ENCODE measurements at places on chromosomes 6 and 20.

DNA sequence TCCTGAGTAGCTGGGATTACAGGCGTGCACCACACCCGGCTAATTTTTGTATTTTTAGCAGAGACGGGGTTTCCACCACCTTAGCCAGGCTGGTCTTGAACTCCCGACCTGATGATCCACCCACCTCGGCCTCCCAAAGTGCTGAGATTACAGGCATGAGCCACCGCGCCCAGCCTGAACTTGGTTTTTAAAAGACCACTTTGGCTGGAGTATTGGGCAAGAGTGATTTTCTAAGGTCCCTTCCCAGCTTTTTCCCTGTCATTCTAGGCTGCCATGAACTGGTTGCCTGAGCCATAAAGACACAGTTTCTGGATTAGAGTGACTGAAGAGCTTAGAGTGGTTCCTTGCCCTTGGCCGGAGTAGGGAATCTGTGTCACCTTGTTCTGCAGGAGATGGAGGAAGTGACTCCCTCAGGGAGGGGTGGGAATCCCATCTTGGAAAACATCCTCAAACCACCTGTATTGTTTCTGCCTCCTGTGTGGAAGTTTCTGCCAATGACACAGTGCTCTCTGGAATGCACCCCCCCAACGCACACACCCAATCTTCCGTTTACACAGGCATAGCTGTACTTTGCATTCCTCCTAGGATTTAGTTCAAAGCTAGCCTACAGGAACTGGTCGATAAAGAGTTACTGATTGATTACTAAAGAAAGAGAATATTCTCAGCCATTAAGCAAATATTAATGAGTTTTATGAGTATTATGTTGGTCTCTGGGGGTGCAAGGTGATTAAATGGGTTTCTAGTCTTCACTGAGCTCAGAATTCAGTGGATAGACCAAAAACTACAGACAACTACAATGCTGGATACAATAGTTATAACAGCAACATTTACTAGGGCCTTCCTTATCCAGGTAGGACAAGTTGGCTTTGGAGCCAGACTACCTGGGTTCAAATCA is 18.2 kb downstream of the BCL2L1 start:
- no peak for DNase-seq

GRCh38 chr20:62902926-62903615 is 23.2 kb downstream of the DIDO1 start:
- DNase-seq = no peak

DNA sequence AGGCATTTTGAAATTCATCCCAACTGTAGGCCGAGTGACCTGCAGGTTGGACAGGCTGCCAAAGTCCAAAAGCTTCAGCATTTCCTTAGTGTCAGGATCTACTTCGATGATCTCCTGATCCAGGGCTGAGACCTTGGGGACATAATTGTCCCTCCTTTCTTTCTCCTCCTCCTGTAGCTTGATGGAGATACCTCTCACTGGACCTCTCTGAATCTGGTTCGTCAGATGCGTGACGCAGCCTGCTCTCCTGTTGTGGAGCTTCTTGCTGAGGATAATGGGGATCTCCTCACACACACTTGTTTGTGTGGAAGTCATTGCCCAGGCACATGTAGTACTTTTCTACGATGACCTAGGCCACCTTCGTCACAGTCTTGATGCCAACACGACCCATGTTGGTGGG is 1.5 kb upstream of the MAS1L start:
- no peak for DNase-seq

GRCh38 chr6:106939208-106939607 is 35.3 kb downstream of the CD24 start:
- no peak for DNase-seq

DNA sequence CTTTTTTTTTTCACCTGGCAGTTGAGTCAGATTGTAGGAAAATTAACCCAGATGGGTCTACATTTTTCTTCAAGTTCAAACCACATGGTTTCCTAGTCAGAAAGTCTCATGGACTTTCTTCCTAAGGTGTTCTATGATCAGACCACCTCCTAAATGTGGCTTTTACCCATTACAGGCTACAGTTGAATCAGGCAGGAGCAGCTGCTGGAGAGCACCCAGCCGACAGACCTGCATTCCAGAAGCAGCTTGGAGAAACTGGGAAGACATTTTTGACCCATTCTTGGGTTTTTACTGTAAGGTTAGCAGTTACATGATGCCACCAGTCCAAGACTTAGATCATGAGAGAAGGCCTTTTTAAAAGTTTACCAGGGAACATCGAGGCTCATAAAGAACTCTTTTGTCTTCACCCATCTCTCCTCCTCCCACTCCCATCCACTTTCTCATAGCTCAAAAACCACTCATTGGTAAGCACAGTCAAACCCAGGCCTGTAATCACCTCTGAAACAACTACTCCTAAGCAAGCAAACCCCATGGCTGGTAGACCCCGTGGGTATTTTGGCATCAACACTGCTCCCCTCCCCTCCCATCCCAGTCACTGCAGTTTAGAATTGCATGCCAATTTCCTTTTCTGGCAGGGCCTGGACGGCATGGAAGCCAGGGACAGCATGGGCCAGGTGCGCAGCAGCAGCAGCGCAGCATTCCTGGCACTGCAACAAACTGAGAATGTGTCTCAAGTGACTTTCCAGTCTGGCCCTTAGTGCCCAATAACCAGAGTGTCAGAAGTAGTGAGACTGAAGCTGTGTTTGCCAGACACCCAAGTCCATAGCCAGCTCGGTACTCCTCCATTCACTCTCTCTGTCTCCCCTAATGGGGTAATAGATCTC is 113.7 kb downstream of the CLIC5 start:
- no peak for DNase-seq

DNA sequence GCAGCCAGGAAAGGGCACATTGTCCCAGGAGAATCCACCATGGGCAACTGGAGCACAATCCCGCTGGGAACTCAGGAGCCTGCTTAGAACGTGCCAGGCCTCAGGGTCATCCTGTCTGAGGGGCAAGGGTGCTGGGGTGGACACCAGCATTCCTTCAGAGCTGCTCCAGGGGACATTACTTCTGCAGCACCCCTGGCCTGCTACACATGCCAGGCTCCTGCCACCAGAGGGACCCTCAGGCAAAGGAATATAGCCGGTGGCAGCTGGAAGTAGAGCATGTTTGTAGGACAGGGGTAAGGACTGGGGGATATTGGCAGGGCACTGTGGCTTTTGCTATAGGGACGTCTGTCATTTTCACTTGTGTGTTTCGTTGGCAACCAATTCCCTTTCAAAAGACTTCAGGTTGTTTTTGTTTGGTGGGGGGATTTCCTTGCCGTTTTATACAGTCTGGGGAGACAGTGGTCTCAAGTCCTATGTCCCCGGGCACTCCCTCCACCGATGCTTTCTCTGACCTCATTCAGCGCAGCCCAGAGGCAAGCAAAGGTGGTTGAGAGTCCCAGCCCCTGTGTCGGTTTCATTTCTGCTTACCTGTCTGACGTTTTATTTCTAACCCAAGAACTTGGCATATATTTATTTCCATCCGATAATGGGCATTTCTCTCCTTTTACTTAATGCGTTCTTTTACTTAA is 130.8 kb downstream of the JPH2 start:
- DNase-seq = no peak

- DNase-seq = no peak
These were observed 574 bp downstream of the ARHGAP40 start for GRCh38 chr20:38602185-38602581.

GRCh38 chr6:14974792-14975470 is 270.9 kb upstream of the JARID2 start:
- no peak for DNase-seq

DNA sequence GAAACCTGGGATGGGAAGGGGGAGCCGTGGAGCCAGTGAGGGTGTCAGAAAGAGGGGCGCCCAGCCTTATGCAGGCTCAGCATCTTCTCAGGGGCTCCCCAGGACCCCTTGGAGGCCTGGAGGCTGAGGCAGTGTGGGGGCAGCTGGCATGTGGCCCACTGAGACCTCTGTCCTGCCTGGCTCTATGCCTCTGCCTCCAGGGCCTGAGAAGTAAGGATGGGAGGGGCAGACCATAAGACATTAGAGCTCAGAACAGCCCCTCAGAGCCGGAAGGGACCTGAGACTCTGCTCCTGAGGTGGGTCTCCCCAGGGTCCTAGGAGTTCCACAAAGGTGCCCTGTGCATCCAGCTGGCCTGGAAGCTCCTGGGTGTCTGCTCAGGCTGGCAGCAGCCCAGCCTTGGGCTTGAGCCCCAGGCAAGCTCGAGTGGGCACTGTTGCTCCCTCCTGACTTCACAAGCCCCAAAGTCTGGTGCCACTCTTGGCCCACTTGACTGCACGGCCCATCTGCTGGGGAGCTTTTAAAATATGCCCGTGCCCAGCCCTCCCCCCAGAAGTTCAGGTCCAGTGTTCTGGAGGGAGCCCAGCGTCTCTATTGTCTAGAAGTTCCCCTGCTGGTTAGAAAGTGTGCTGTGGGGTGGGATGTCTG is 126.8 kb downstream of the GRM4 start:
- no peak for DNase-seq

Measured in NCI-H187 treated with DMSO at 0.1 percent for 48 hours (cell line).